ENCODE measurements at places on chromosomes 1 and 21.

DNA sequence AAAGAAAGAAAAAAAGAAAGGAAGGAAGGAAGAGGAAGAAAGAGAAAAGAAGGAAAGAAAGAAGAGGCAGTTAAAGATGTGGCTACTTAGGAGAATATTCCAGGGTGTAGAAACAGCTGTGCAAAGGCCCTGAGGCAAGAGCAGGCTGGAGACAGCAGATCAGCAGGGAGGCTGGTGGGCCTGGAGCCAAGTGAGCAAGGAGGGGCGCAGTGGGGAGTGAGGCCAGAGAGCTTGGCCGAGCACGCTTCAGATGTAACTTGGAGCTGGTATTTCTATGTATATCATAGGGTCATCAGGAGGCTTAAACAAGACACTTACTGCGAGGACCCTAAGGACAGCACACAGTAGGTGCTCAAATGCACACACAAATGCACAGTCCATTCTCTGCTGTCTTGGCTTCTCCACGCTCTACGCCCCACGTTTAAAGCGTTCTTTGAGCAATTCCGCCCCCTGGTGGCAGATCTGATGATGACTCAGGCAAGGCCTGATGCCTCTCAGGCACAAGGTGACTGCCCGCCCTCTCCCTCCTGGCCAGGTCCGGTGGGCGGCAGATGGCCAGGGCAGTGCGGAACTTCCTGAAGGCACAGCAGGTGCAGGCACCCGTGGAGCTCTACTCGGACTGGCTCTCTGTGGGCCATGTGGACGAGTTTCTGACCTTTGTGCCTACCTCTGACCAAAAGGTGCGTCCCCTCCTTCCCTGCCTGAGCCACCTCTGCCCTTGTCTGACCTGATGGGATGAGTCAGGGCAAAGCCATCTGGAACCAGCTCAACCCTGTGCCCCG, 11.9 kb upstream of the PADI3 start:
- DNase-seq: peak; percentile 78

GRCh38 chr1:91020486-91020885, 1.3 kb downstream of the ZNF644 start:
- no peak for DNase-seq

GRCh38 chr1:40044110-40044509, 3.6 kb downstream of the CAP1 start:
- DNase-seq: no peak

DNA sequence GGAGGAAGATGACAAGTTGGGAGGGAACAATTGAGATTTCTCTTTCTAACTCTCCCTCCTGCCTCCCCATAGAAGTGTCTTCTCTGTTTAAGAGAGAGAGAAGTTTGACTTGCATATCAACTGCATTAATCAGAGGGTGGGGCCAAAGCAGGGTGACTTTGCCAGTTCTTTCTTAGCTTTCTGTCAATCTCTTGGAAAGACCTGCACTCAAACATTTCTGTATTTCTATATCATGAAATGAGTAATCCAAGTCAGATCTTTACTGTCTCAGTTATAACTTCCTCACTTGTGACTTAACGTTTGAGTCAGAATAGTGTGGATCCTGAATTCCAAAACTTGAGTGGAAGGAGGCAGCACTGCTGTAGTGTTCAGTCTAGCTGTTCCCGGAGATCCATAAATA, 180.8 kb upstream of the KCNK2 start:
- no peak for DNase-seq

- no peak for DNase-seq
Measured at GRCh38 chr1:204104331-204105130, 31.6 kb downstream of the SOX13 start.

DNA sequence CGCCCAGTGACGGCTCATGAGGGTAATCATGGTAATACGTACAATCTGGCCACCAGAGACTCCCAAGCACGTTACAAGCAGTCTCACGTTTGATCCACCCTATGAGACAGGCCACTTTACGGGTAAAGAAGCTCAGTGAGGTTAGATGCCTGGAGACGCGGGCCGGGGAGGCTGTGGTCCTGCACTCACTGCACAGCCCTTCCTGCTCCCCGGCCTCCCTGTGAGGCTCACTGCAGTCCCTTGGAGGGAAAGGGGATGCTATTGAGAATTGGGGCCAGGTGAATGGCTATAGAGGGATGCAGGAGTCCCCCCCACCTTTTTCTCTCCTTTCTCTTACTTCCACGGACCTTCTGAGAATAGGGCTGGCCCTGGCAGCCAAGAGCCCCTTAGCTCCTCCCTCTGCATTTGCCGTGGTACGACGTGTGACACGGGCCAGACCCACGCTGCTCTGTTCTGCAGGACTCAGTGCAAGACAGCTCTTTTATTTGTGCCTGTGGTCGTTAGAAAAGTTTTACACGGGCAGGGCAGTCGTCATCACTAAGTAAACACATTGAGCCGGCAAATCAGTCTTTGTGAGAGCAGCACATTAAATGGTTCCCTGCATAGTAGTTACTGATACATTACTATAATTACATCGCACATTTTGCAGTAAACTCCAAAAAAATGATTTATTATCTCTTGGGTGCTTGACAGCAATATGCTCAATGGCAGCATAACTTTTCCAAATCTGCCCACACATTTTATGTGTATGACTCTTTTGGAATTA, 18.8 kb downstream of the KIF26B start:
- DNase-seq: no peak

- no peak for DNase-seq
Measured at GRCh38 chr1:15693371-15693770, 9.3 kb downstream of the PLEKHM2 start.

GRCh38 chr1:2459757-2460156, 16.3 kb upstream of the PLCH2 start:
- DNase-seq: no peak

GRCh38 chr1:171841931-171842761, 848 bp downstream of the DNM3 start:
- DNase-seq: peak; percentile 1

GRCh38 chr1:223765036-223765718, 52.8 kb downstream of the CAPN2 start:
- no peak for DNase-seq
